ENCODE measurements at places on chromosomes 3 and 15.

GRCh38 chr15:22981051-22981840 lies 1.1 kb upstream of the CYFIP1 start:
- no peak for DNase-seq
- H3K36me3 ChIP-seq, result no peaks in the 10 kb centered on the region
- peak overlapping the region; percentile 90 for H3K4me3 ChIP-seq
- no peaks in the 10 kb centered on the region for H3K27me3 ChIP-seq
- H3K4me1 ChIP-seq, result no peaks in the 10 kb centered on the region

DNA sequence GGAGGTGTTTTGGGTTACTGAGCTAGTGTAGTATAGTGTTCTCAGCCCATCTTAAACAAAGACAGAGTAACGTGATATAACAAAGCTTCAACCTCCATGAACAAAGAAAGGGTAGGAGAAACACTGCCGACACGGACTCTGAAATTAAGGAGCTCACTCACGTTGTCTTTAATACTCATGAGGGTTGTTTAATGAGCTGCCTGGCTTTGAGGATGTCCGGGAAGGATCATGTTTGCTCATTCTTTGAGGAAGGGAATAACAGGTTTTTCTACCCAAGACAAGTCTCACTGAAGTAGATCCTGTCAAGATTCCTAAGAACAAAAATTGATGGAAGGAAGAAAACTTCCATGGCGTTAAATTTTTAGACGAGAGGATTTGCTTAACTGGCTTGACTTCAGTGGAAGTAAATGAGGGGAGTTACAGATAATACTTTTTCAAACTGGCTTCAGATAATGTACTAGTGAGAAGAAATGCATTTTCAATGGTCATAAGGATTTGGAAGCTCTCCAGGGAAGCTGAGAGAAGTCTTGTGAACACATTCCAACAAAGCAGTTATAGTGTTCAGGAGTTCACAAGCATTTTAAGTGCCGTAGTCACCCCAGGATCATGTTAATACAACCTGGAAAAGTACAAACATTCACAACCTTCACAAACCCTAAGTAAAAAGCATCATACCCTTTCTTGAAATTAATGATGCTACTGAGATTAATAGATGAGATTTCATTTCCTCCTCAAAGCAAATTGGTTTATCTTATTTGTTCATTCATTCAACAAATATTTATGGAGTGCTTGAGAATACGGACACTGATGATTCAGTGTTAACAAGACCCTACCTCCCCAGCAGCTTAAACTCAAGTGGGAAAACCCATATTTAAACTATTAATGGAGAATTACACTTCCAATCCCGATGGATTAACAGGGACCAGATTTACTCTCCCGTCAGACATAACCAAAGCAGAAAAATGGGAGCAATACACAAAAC lies 101.5 kb downstream of the SHQ1 start:
- H3K27me3 ChIP-seq, result no peaks in the 10 kb centered on the region
- H3K4me1 ChIP-seq, result no peaks in the 10 kb centered on the region
- H3K4me3 ChIP-seq, result no peak overlapping the region
- H3K27ac ChIP-seq, result no peak overlapping the region
- DNase-seq, result no peak

DNA sequence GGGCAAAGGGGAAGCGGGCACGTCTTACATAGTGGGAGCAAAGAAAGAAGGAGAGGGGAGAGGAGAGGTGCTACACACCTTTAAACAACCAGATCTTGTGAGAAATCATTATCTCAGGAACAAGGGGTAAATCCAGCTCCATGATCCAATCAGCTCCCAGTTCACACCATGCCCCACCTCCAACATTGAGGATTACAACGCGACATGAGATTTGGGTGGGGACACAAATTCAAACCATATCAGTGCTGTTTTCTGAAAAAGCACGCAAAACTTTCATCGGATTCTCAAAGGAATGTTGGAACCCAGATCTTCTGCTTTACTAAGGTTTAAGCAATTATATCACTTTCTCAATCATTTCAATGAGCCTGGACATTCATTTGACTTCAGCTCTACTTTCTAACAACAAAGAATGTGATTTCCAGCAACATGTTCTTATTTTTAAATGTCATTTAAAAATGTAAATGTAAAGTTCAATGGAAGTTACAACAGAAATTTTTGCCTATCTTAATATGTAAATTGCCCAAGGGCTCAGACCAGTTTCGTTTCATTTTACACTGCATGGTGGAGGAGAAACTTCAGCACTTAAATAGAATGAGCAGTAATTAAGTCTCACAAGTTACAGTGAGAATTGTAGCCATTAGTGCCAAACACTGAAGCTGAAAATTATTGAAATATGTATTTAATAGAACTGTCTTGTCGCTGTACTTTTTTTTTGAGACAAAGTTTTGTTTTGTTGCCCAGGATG lies 8.4 kb upstream of the CCDC54 start:
- no peak overlapping the region for H3K4me3 ChIP-seq
- no peaks in the 10 kb centered on the region for H3K36me3 ChIP-seq
- no peak overlapping the region for H3K27ac ChIP-seq
- no peaks in the 10 kb centered on the region for H3K27me3 ChIP-seq
- no peaks in the 10 kb centered on the region for H3K4me1 ChIP-seq

DNA sequence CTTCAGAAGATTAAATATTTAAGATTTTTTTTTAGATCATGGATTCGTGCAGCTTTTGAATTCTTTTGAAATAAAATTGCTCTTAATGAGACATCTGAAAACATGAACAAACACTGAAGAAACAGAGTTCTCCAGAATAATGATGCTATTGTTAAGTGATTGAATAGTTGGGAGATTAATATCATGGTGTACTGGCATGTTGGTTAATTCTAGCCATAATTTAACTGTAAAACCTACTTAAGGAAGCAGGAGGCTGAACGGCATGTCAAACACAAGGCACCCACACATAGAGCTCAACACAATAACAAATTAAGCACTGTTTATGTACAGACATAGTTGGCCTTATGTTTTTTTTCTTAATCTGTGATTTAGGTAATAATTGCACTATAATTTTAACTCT lies 185.6 kb downstream of the RBMS3 start:
- no peak for DNase-seq
- H3K4me3 ChIP-seq, result no peak overlapping the region
- H3K4me1 ChIP-seq, result no peaks in the 10 kb centered on the region
- no peak overlapping the region for H3K27ac ChIP-seq
- no peaks in the 10 kb centered on the region for H3K36me3 ChIP-seq

- no peak for DNase-seq
- no peak overlapping the region for H3K4me3 ChIP-seq
These were observed 82.8 kb downstream of the TIGIT start for GRCh38 chr3:114376516-114377185.

GRCh38 chr3:171150945-171151344 lies 124.4 kb upstream of the SLC2A2 start:
- H3K4me1 ChIP-seq, result no peaks in the 10 kb centered on the region
- no peaks in the 10 kb centered on the region for H3K27me3 ChIP-seq
- no peak for DNase-seq
- H3K36me3 ChIP-seq, result peaks cover 61% of the 10 kb centered on the region
- H3K4me3 ChIP-seq, result no peak overlapping the region
- H3K27ac ChIP-seq, result no peak overlapping the region

DNA sequence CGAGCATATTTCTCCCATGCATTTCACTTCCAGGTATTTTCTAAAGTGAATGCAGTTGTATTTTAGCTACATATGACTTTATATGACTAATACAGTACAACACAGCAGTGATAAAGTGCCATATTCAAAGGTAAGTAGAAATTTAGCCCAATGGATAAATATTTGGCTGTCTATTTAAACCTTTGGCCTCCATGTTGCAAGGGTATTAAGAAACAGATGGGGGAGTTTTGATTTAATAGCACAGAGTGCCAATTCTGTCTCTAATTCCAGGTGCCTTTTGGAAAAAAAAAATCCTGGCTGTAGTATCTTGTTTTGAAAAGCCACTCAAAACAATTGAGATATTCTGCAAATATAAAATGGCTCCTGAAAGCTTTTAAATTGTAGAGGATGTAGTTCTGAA lies 44.9 kb upstream of the SGO1 start:
- no peaks in the 10 kb centered on the region for H3K4me1 ChIP-seq
- H3K27ac ChIP-seq, result no peak overlapping the region
- no peaks in the 10 kb centered on the region for H3K27me3 ChIP-seq
- no peak overlapping the region for H3K4me3 ChIP-seq
- H3K36me3 ChIP-seq, result no peaks in the 10 kb centered on the region

DNA sequence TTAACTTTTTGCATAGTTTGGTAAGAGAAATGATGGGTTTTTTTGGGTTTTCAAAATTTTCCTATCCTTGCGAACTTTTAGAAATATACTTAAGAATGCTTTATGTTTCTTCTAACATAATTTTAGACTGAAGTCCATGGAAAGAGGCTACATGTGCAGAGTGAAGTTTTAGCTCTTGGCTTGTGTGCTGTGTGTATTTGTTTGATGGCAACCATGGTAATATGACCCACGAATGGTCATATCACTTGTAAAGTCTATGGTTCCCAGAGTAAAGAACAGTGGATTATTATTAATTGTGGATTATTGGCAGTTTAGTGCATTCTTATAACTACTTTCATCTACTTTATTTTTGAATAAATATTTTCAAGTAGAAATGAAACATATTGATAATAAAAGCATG lies 124.0 kb upstream of the GOLGA6L4 start:
- H3K4me1 ChIP-seq, result no peaks in the 10 kb centered on the region
- no peak overlapping the region for H3K27ac ChIP-seq
- no peaks in the 10 kb centered on the region for H3K27me3 ChIP-seq
- DNase-seq, result no peak
- no peaks in the 10 kb centered on the region for H3K36me3 ChIP-seq

GRCh38 chr15:68749793-68750192 lies 70.9 kb downstream of the ANP32A start:
- no peaks in the 10 kb centered on the region for H3K36me3 ChIP-seq
- no peak overlapping the region for H3K4me3 ChIP-seq
- no peak overlapping the region for H3K27ac ChIP-seq
- no peaks in the 10 kb centered on the region for H3K4me1 ChIP-seq
- no peak for DNase-seq

- no peak overlapping the region for H3K27ac ChIP-seq
- no peak for DNase-seq
- H3K36me3 ChIP-seq, result no peaks in the 10 kb centered on the region
- H3K27me3 ChIP-seq, result no peaks in the 10 kb centered on the region
- no peak overlapping the region for H3K4me3 ChIP-seq
These were observed 7.6 kb downstream of the MYZAP start for GRCh38 chr15:57599296-57599810.

GRCh38 chr3:182399978-182400737 lies 393.1 kb upstream of the ATP11B start:
- H3K4me3 ChIP-seq, result no peak overlapping the region
- H3K36me3 ChIP-seq, result no peaks in the 10 kb centered on the region
- H3K27me3 ChIP-seq, result no peaks in the 10 kb centered on the region
- H3K27ac ChIP-seq, result no peak overlapping the region
- no peak for DNase-seq

DNA sequence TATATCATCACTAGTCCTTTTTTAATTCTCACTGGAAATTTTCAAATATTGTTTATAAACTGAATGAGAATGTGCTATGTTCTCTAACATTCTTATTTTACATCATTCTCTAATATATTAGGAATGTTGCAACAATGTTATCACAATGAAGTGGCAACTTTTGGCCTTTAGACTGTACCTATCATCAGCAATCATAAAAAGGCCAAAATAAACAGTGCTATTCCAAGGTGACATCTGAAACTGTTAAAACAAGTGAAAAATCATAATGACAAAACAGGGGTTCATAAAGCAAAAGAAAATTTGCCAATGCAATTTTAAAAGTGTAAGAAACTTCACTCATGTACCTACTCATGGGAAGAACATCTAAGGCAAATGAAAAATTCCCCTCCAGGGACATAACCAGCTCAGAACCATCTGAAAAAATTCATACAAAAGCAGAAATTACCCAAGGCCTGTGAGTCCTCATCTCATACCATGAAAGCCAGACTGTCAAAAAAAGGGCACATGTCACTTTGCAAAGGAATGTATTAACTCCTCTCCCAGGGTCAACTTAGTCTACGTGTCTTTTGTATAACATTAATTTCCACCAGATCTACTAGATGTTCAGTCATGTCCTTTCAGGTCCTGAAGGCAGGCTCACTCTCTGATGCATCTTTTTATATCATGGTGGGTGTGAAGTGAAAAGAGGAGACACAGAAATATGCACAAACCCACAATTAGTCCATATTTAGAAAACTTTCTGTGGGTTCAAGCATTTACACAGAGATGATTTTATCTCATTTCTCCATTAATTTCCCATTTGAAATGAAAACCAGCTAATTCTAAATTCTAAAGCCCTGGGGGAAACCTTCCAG lies 211.9 kb downstream of the CBLB start:
- H3K27ac ChIP-seq, result no peak overlapping the region
- no peak for DNase-seq
- H3K4me3 ChIP-seq, result no peak overlapping the region
- H3K27me3 ChIP-seq, result no peaks in the 10 kb centered on the region
- peaks cover 7% of the 10 kb centered on the region for H3K36me3 ChIP-seq

GRCh38 chr15:57550640-57551039 lies 41.1 kb upstream of the MYZAP start:
- H3K4me3 ChIP-seq, result no peak overlapping the region
- no peaks in the 10 kb centered on the region for H3K4me1 ChIP-seq
- no peak for DNase-seq
- no peak overlapping the region for H3K27ac ChIP-seq

DNA sequence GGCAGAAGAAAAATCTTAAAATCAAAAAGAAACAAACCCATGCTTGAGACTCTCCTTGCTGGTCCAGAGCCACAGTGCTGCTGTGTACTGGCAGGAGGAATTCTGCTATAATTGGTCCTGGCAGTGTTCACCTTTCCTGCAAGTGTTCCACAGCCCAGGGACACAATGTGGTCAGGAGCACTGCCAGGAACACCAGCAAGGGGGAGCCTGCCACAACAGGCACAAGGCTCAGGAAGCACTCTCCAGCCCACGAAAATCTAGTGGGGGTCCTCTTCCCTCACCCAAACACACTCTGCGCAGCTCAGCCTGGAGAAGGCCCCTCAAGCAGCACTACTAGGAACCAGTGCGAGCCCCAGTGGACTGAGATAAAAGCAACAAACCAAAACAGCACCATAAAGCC lies 92.9 kb downstream of the UBE3A start:
- no peaks in the 10 kb centered on the region for H3K27me3 ChIP-seq
- no peak overlapping the region for H3K4me3 ChIP-seq
- H3K36me3 ChIP-seq, result peaks cover 12% of the 10 kb centered on the region
- H3K4me1 ChIP-seq, result no peaks in the 10 kb centered on the region

GRCh38 chr15:101614001-101614585 lies 38.1 kb downstream of the TM2D3 start:
- no peaks in the 10 kb centered on the region for H3K27me3 ChIP-seq
- no peak overlapping the region for H3K27ac ChIP-seq
- H3K4me1 ChIP-seq, result no peaks in the 10 kb centered on the region

DNA sequence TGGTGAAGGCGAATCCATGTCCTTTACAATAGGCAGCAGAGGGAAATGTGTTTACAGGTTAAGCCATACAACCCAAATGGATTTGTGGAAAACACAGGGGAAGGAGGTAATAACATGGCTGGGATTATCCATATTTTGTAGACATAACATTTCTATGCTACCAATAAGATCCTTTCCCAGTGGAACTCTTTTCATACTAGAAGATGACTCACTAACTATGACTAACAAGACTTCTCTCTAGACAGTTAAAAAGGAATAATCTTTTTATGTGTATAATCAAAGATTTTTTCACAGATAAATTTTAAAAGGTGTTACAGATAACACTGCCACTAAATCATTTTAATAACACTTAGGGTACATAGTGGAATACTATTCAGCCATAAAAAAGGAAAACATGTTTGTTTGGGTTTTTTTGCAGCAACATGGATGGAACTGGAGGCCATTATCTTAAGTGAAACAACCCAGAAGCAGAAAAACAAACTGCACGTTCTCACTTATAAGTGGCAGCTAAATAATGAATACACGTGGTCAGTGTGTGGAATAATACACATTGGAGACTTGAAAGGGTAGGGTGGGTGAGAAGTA lies 39.6 kb downstream of the VPS13C start:
- peaks cover 36% of the 10 kb centered on the region for H3K36me3 ChIP-seq
- no peak overlapping the region for H3K27ac ChIP-seq
- no peak overlapping the region for H3K4me3 ChIP-seq
- H3K4me1 ChIP-seq, result no peaks in the 10 kb centered on the region
- H3K27me3 ChIP-seq, result no peaks in the 10 kb centered on the region
- no peak for DNase-seq

Measured in effector memory CD4-positive, alpha-beta T cell (primary cell).